ENCODE measurements at places on chromosomes 4 and X.

DNA sequence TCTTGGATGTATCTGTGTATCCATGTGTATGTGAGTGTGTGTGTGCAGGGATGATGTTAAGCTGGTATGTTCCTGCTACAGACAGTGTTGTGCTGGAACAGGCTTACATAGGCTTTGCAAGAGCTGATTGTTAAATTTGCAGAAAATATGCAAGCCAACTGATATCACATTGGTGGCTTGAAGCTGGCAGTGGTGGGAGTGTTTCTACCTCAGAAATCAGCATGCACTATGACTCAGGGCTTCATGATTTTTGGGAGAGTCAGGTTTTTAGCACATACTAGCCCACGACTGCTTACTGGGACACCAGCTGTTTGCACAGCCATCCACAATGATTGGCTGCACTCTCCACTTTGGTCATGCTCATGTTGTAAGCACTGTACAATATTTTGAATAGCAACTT lies 261.8 kb downstream of the DHX15 start:
- peak; percentile 12 for DNase-seq

DNA sequence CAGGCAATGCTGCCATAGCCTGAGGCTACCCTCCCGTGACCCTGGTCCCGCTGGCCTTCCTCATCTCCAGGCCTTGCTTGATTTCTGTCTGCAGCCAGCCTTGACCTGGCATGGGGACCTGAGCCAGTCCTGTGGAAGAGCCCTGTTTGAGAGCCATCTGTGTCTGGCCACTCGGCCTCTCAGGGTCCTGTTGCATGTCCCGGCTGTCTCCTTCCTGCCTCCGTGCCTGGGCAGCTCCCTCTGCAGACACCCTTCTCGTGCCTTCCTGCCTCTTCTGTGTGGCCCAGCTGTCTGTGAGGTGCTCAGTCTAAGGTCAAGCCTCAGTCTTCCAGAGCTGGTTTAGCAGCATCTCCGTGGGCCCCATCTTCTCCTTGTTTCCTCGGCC lies 108.4 kb downstream of the SORCS2 start:
- no peak for DNase-seq

DNA sequence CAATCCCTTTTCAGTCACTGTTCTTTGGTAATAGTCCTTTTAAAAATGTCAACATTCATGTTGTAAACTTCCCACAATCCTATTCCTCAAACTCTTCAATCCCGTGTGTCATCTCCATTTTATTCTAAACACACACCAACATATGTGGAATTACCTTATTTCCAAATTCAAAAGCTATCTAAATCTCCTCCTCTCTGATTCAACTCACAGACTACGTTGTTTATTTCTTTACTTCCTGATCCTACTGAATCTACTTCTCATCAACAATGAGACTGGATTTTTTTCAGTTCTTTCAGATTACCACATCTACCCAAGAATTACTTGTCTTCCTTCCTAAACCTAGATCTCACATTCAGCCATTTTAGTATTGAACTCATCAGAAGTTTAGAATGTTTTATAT lies 188.2 kb downstream of the GABRB1 start:
- DNase-seq: no peak

GRCh38 chr4:8235686-8236085 lies 33.9 kb upstream of the HTRA3 start:
- no peak for DNase-seq

DNA sequence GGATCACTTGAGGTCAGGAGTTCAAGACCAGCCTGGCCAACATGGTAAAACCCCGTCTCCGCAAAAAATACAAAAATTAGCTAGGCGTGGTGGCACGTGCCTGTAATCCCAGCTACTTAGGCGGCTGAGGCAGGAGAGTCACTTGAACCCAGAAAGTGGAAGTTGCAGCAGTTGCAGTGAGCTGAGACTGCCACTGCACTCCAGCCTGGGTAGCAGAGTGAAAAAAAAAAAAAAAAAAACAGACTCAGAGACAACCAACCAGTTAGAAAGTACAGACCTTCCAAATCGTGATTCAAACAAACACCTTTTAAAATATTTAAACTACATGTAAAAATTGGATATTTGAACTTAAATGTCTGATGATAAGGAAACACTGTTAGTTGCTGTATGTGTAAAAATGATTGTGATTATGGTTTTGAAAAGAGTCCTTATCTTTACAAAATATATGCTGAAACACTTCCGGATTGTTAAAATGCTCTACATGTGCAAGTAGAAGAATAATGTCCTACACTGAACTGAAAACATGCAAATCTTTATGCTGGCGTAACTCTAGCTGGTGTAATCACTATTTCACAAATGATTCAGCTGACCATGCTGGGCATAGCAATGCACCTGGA lies 37.8 kb downstream of the SH3KBP1 start:
- no peak for DNase-seq

GRCh38 chr4:159363361-159363760 lies 260.5 kb downstream of the RAPGEF2 start:
- no peak for DNase-seq

- DNase-seq: no peak
Observed at GRCh38 chr4:48565362-48566033, 75.4 kb downstream of the ZAR1 start.

GRCh38 chrX:130120746-130121504 lies 10.6 kb upstream of the ELF4 start:
- DNase-seq: peak; percentile 33

DNA sequence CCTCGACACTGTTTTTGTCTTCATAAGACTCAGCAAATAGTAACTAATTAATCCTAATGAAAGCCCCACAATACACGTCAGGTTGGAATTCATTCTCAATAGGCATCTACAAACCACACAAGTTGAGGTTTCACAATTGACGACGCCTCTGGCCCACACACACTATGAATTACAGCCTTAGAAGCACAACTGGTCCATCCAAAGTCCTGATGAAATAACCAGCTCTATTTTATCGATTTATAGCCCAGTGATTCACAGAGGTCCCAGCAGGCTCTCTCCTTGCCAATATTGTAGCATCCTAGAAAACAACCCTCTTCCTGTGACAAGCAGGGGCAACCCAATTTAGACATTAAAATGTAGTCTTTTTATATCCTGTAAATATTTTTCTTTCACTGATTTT lies 112.1 kb downstream of the NR3C2 start:
- DNase-seq: no peak

GRCh38 chrX:128975745-128976144 lies 547.5 kb downstream of the SMARCA1 start:
- peak; percentile 0 for DNase-seq

GRCh38 chrX:47584714-47585113 lies 2.5 kb downstream of the TIMP1 start:
- DNase-seq: no peak

- no peak for DNase-seq
Observed at GRCh38 chr4:7778510-7779431, 160.9 kb downstream of the AFAP1 start.

- DNase-seq: no peak
Observed at GRCh38 chr4:107247738-107248137, 211.6 kb upstream of the DKK2 start.

DNA sequence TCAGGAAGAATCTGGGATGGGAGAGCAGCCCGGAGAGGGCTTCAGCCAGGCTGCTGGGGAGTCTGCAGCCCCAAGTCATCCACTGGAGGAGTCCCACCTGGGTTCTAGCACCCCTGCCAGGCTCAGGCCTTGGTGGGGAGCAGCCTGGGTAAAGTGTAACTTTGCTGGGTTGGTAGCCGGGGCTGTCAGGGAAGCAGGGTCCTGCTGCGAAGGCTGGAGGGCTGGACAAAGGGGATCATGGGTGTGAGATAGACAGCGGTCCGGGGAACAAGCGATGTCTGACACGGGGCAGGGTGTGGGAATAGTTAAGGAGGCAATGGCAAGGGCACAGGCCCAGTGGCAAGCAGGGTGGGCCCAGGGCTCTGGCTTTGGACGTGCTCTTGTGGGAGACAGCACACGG lies 37.6 kb downstream of the PDHA1 start:
- no peak for DNase-seq

DNA sequence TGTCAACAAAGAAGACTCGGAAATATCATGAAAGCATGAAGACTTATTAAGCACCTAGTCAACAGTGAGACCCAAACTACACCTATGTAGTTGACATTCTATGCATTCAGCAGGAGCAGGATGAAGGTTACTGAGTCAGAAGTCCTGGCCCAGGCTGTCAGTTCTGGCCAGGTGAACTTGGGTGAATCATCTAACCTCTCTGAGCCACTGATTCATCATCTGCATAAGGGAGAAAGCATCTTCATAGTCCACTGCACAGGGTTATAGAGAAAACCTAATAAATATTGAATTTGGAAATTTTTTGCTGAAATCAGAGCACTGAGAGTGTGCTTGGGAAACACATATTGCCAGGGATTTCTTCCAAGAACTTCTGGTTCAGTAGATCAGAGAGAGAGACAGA lies 296.0 kb upstream of the SFRP2 start:
- DNase-seq: no peak

- DNase-seq: peak; percentile 5
Observed at GRCh38 chrX:41923978-41924683, 777 bp upstream of the CASK start.

DNA sequence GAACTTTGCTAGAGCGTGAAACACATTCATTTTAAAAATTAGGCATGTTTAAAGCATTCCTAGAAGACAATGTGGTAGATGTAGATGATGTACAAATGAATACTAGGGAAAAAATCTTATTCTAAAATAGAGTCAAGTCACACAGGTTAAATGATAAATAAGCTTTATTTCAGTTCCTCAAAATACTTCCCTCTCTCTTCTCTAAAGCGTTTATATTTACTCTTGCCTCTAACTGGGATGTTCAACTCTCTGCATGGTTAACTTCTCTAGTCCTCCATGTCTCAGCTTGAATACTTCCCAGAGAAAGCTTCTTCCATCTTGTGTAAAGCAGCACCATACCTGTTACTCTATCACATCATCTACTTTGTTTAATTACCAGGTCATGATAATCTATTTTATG lies 30.9 kb upstream of the GLRA3 start:
- no peak for DNase-seq

GRCh38 chr4:144300616-144301015 lies 160.1 kb upstream of the GYPA start:
- no peak for DNase-seq

- DNase-seq: no peak
Observed at GRCh38 chr4:113945906-113946305, 33.5 kb downstream of the ARSJ start.

GRCh38 chr4:26877961-26878360 lies 17.3 kb downstream of the STIM2 start:
- DNase-seq: no peak

Measured in hippocampal formation (tissue), 2 donors.